ENCODE measurements at places on chromosomes 6 and 20.

DNA sequence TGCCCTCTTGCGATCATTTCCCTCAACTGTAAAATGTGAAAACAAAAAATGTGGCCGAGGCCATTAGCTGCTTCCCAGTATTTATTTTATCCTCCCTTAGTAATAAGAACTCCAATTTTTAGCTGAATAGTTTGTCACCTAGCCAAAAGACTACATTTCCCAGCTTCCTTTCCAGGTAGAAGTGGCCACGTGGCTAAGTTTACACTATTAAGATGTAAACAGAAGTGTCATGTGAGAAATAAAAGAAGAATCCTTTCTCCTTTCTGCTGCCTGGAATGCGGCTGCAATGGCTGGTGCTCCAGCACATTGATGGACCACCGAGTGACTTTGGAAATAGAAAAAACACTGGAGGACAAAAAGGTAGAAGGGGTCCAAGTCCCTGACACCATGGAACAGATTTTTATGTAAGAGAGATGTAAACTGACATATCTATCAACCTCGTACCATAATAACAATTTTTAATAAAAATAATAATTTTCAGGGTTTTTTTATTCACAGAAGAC, 268.8 kb downstream of the PKHD1 start:
- no peak for DNase-seq

- no peak for DNase-seq
Measured at GRCh38 chr6:161168281-161168891, 105.5 kb downstream of the AGPAT4 start.

GRCh38 chr6:125745281-125746018, 4.0 kb upstream of the HEY2 start:
- DNase-seq: no peak

DNA sequence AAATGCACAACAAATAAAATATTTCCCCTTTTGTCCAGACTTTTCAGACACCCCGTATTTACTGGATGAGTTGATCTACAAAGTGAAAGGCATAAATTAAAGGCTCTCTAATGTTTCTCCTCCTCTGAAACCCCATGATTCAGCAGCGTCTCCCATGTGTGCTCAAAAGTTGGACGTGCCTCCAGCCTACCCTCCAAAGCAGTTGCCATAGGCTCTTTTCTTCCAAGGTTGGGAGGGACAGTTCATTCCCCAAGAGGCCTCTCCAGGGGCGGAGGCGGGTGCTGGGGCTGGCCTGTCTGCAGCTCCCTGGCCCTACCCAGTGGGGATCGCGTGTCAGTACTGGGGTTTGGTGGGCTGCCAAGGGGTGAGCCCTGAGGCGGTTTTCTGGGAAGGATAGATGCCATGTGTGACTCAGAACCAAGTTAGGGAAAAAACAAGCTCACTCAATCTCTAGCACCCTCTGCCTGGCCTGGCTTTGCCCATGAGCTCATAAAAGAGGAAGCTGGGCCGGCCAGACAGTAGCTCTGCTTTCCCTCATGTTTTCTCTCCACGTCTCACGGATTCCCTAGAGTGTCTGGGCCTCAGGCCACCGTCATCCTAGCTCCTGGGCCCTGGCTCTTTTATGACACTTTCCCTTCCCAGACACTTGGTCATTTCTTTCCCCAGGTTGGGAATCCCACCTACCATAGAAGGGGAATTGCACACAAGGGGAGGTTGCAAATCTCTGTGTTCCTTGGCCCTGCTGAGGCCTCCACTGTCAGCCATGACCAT, 8.0 kb upstream of the IER3 start:
- DNase-seq: no peak

GRCh38 chr6:132817554-132818403, 3.4 kb downstream of the RPS12 start:
- no peak for DNase-seq

GRCh38 chr6:116405138-116405537, 34.4 kb downstream of the DSE start:
- DNase-seq: no peak

DNA sequence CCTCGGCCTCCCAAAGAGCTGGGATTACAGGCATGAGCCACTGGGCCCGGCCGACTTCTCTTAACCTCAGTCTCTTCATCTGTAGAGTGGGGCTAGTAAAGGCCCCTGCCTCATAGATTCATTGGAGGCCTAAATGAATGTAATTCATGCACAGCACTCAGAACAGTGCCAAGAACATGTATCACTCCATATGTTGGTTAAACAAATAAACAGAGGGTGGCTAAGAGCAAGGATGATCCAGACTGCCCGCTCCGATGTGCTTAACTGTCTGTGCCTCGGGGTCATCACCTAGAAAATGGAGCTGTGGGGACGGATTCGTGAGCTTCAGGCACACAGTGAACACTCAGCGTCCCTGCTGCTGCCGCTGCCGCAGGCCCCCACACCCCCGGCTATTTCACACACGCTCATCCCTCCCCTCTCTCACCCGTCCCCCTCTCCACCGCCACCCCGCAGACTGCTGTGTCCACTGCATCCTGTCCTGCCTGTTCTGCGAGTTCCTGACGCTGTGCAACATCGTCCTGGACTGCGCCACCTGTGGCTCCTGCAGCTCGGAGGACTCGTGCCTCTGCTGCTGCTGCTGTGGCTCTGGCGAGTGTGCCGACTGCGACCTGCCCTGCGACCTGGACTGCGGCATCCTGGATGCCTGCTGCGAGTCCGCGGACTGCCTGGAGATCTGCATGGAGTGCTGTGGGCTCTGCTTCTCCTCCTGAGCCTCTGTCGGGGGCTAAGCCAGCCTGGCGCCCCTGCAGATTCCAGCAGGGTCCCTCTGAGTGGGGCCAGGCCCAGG, 14.8 kb downstream of the MDFI start:
- no peak for DNase-seq

- no peak for DNase-seq
Measured at GRCh38 chr6:35602133-35602946, 86.4 kb downstream of the FKBP5 start.

DNA sequence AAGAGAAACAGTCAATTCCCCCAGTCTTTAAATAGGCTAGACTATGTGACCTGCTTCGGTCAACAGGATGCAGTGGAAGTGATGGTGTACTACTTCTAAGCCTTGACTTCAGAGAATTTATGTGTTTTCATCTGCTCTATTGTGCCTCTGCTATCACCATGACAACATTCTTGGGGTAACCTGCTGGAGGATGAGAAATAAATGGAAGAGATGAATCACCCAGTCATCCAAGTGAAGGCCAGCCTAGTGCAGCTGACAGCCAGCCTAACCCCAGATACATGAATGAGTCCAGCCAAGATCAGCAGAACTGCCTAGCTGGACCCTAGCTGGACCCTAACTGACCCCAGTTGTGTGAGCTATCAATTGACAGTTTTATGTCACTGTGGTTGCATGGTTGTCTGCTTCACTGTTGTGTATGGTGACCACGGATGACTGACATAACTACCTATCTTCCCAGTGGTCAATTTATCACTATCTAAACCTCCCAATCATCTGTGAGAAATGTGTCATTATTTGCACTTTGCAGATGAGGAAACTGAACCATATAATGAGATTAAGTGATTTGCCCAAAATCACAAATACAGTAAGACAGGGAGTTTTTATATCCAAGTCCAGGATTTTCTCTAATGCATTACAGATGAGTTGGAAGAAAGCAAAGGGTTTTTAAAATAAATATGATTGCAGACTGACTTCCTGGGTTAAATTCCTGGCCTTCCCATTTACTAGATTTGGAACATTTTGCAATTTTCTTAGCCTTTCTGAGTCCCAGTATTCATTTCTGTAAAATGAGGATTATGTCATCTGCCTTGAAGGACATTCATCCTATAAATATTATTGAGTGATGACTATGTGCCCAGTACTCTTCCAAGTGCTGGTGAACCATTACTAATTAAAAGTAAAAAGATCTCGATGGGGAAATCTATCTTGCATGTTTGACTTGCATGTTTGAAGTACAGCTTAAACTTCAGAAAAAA, 136.4 kb upstream of the PLCB4 start:
- no peak for DNase-seq

DNA sequence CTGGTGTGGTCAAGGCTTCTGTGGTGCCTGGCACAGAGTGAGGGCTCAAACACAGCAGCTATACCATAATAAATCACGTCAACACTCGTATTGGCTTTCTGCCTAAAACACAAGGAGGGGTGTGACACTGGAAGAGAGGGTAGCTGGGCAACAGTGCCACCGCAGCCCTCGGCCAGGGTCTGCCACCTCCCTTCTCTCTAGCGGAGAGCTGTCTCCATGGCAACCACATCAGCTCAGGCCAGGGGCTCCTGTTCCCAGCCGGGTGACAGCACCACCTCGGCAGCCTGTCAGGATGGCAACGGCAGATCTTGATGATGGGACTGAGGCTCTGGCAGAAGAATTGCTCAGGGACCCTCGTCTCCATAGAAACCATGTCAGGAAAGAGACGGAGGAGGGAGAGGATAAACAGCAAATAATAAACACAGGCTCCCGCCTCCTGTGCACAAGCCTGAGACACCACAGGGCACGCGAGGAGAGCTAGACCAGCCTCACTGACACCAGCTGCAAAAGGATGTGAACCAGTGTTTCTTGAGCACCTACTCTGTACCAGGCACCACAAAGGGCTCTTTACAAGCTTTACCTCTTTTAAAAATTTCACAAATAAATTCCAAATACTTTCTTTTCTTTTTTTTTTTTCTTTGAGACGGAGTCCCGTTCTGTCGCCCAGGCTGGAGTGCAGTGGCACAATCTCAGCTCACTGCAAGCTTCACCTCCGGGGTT, 50.4 kb upstream of the TLDC2 start:
- DNase-seq: no peak

DNA sequence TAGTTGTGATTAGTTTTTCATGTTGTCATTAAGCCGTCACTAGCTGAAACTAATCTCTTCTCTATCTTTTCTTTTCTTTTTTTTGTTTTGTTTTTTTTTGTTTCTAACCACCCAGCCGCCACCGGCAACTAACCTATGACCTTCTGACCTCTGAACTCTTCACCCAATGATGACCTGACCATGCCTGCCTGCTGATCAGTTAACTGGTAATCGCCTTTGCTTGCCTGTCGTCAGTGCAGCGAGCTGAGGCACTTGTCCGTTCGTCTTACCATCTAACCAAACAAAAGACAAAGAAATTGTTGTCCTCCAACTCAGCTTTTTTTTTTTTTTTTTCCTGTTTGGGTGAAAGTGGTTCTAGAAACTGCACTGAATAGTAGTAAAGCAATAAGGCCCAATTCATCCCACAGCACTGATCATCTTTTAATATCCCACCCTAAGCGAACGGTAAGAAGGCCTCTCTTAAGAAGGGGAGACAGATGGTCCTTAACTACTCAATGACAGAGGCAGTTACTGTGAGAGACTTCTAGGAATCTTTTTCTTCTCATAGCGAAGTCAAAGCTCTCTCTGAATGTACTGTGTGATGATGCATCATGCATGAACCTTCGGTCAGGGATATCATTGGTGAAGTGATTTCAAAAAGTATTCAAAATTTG, 156.2 kb downstream of the QKI start:
- no peak for DNase-seq

DNA sequence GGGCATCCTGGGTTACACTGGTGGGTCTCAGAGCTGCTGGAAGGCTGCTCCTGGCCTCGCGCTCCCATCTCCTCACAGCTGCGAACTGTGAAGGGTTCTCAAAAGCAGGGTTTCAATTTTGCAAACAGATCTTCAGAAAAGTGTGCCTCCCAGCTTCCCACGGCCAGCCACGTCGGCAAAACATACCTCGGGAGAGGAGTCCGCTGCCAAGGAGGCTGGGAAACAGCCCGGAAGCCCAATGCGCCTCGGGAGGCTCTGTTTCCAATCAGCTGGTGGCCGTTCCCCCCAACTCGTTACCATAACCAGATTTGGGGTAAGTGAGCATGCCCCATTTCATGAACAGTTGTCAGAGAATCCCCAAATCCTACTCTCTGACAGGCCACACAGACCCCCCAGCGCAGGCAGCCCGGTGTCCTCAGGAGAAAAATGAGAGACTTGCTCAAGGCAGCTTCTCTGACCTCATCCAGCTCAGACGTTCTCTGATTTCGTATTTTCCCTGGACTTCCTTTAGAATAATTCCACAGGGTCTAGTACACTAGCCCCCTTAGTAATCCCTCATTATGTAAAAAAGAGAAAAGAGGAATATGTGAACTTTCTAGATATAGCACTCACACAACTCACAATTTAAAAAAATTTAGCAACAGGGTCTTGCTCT, 98.4 kb downstream of the SNX5 start:
- no peak for DNase-seq

DNA sequence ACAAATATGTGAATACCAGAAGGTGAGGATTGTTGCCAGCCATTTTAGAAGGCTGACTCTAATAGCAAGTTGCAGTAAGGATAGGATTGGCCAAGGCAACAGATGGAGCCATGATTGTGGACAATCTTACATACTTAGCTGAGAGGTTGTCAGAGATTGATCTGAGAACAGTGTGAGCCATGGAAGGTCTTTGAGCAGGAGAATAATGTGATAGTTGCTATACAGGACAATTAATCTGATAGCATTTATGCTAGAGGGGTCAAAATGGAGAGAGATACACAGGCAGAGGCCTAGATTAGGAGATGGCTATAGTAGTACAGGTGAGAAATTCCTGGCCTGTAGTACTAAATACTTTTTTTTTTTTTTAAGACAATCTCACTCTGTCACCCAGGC, 23.8 kb downstream of the PPARD start:
- DNase-seq: no peak

DNA sequence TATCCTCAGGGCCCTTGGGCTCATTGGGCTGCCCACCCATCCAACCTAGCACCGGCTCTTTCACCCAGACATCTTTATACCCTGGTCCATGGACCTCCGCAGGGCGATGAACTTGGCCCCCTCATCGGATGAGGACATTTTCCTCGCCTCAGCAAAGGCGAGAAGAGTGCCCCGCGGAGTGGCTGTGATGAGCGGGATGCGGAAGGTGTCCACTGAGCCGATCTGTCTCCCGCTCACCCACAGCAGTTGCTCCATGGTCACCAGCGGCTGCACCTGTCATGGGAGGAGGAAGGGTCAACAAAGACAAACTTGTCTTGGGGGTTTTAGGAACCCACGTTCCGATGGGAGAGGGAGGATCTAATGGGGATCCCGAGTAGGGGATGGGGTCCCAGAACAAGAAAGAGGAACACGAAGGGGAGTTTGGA, 690 bp downstream of the NEU1 start:
- DNase-seq: no peak

DNA sequence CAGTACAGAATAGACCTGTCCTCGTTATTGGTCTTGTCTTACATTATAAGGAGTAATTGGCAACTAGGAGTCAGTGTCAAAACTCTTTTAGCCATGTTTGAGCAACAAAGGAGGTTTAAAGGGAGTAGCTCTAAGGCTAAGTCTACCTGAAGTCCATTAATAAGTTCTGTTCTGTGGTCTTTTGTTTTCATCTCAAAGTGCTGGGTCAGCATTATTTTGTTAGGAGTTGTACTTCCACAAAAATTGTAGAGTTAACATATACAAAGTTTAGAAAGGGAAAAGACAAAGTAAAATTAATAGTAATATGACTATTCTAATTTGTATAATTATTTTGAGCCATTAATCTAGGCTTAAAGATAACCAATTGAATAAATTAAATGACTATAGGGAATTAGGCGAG, 12.7 kb upstream of the SENP6 start:
- DNase-seq: no peak

DNA sequence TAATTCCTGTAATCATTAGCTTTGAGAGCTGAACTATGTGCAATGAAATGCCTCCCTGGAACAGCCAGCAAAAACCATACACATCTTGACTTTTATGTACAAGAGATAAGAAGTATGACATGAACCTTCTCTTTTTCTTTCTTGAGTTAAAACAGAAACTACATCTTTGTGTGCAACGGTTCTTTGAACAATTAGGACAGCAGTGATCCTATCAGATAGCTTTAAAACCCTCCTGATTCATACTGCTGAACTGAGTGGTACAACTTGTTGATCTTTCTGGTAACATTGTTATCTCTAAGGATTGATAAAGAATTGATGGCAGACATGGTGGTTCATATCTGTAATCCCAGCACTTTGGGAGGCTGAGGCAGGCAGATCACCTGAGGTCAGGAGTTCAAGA, 43.4 kb downstream of the TRAF3IP2 start:
- DNase-seq: no peak

Data from activated effector memory CD4-positive, alpha-beta T cell treated with Interleukin-2 at 50 U/mL for 16 hours (primary cell).